ENCODE measurements at places on chromosomes 2 and 18.

DNA sequence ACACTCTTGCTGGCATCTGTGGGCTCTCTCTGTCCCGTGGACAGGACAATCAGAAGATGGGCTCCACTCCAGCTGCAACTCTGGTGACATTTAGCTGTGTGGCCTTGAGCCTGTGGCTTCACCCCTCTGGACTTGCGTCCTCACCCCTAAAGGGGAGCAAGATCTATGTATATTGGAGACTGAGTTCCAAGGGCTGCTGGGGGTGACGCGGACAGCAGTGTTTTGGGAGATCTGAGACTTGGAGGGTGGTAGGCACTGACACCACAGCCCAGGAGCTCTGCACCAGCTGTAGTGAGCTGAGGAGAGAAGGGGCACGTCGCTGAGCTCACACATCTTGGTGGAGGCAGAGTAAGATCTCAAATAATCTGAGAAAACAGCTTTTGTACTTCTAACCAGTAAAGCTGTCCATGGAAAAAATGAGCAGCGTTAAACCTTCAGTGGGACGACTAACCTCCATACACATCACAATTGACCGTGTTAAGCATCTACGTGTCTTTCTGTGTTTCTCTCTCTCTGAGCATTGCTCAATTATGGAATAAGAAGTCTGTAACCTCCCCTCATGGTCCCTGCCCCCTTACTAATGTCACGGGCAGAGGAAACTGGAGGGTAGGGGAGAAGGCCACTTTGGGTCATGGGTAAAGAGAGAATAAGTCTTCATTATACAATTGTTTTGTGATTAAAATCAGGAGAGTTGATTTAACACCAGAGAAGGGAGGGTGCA, 85.8 kb downstream of the SH3RF3 start:
- DNase-seq: peak; percentile 42

DNA sequence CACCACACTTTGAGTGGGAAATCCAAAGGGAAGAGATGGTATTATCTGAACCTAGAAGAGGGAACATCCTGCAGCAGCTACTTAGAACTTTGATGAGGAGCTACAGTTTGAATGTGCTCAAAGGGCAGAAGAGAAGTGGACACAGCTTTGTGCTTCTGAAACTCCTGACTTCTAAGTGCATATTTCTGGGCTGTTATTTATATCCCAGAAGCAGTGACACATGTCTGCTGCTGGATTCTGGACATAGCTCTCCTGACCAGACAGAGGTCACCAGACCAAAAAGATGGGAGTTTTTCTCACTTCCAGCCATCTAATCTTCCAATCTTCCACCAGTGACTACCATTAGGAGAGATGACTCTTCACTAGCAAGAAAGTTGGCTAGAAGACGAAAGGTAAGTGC, 153.9 kb downstream of the FSIP2 start:
- DNase-seq: no peak

GRCh38 chr2:197286805-197287595, 23.6 kb downstream of the ANKRD44 start:
- peak; percentile 57 for DNase-seq

- DNase-seq: no peak
Measured at GRCh38 chr2:65429786-65430602, 2.4 kb downstream of the SPRED2 start.

DNA sequence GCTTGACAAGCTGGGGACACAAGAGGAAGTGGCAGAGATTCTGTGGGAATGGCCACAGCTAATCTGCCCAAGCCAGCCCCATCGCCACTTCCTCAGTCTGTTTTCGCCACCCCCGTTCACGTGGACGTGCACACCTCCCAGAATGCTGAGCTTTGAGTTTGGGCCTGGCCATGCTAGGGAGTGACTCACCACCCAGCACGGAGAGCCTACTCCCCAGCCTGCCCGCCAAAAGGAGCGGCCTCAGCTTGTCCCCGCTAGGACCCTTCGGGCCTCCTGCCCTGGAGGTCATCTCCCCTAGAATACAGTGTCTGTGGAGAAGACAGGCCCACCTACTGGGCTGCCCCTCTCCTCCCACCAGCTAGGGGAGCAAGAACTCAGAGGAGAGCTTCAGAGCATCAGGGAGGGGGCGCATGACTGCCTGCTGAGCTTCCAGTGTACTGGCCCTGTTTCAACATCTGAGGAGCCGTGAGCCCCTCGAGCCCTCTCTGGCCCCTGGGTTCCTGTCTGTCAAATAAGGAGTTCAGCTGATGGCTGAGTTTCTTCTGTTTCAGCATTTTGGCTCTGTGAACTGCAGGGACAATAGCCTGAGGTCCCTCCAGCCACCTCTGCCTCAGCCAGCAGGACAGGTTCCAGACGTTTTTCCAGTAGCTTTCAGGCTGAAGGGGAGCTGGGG, 5.1 kb downstream of the SLC35F6 start:
- DNase-seq: no peak

- DNase-seq: no peak
Measured at GRCh38 chr2:168583064-168583709, 127.1 kb downstream of the CERS6 start.

- DNase-seq: no peak
Measured at GRCh38 chr2:96687711-96688640, 45.4 kb downstream of the FER1L5 start.

DNA sequence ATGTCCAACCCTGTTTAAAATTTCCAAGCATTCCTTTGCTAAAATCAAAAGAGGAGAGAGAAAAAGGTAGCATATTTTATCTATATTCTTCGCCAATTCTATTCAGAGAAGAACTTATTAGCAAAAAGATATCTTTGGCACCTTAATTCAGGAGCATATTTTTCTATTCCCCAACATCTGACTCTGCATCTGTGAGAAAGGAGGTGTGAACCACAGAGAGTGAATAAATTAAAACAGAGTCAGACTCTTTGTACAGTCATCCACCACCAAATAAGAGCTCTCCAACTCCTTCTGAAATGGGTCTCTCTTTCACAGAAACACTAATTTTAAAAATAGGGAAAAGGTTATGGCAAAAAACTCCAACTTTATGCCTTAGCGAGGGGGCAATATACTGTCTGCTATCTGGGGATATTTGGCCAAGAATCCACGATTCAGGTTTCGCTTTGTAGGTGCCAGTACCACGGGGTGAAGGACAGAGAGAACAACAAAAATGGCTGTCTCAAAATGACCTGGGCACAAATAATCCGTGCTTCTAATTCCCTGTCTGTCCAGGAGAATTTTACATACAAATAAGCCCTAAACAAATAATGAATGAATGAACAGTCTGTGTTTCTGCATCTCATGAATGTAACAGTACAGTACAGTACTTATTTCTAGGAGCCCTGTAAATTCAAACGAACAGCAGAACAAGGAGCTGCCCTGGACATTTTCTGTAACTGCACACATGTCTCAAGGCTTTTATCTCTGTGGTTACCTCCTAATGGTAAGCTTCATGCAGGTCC, 43.4 kb downstream of the EPB41L3 start:
- no peak for DNase-seq

DNA sequence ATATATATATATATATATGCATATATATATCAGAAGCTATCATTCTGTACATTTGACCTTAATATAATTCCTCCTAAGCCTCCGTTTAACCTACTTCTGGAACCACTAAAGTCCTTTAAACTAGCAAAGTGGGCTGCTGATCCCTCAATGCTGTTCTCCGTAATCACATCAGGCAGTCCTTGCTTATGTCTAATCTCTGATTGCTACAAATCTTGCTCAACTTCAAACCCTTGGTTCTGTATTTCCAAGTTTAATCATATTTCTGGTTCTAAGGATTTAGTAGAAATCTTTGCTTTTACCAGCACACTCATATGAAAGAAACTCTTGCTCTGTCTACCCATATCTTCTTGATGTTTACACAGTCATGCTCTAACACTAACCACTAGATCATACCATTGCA, 91.5 kb upstream of the GALNT13 start:
- DNase-seq: no peak

DNA sequence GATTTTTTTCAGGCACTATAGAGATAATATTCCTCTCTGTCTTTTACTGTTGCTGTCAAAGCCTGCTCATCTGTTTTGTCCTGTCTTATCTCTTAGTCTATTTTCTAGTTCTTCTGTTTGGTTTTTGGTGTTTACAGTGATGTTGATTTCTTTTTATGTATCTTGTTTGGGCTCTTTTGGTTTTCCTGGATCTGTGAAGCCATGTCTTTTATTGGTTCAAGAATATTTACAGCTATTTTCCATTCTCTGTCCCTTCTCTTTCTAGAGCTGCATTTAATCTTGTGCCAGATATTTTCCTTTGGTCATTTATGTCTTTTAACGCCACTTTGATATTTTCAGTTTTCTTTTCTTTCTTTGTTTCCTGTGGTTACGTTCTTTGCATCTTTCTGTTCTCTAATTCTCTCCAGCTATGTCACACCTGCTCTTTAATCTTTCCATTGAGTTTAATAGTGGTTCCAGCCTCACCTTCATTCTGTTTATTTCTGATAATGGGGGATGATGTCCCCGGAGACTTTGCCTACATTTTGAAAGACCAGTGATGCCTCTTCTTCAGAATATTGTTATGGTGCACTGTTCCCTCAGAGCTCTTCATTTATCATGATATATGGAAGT, 32.0 kb downstream of the SMCHD1 start:
- DNase-seq: no peak

DNA sequence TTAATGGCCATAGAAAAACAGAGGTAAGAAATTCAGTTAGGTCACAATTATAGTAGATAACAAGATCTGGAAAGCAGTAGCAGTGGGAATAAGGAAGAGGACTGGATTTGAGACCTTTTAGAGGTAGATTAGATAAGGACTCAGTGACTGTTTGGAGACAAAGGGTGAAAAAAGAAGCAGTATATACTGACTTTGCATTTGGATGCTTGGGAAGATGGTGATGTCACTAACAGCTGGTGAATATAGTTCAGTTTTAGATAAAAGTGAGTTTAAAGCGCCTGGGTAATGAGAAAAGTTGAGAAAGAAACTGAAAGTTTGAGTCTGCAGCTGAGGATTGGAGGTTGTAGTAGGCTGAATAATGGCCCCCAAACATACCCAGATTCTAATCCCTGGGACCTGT, 32.8 kb upstream of the TMEM17 start:
- no peak for DNase-seq

DNA sequence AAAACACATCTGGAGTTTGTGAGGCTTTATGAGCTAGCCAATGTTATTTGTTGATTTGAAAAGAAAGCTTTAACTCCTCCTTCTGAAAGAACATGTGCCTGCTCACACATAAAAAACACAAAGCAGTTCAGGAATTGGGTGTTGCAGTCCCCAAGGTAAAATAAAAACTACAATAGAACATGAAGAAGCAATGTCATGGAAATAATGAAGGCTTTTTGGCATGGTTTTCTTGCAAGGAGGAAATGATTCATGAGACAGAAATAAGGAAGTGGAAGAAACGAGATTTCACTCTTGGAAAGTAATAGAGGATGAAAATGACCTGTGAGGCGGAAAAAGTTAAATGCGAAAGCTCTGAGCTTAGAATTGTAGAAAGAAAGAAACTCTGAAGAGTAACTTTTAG, 81.1 kb downstream of the TRIB2 start:
- no peak for DNase-seq

DNA sequence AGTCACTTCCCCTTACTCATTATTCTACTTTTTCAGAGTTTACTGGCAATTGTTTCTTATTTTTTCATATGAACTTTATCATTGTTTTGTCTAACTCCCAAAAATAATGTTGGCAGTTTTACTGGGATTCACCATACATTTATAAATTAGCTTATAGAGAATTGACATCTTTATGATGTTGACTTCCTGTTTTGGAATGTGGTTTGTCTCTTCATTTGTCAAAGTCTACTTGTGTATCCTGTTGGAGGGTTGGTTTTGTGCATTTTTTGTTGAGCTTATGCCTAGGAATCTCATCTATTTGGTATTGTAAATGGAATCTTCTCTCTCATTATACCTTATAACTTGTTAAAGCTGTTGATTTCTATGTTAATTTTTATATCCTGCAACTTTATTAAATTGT, 16.4 kb downstream of the EPC2 start:
- no peak for DNase-seq

DNA sequence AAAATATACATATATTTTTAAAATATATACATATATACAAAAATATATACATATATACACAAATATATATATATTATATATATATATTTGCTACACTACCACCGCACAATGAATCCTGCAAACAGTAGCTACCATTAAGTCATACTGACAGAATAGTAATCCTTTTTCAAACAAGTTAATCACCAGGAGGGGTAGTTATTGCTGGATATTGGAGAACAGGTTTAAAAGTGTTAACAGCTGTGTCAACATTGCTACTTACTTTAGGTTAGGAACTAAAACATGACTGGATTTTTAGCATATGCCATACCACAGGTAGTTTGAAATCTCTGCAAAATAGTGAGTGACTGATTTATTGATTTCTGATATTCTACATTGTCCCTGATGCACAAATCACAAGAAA, 529.1 kb upstream of the CDH7 start:
- no peak for DNase-seq

GRCh38 chr18:8699948-8700347, 5.4 kb upstream of the MTCL1 start:
- no peak for DNase-seq

- DNase-seq: no peak
Measured at GRCh38 chr2:210169516-210170195, 1.6 kb downstream of the KANSL1L start.

DNA sequence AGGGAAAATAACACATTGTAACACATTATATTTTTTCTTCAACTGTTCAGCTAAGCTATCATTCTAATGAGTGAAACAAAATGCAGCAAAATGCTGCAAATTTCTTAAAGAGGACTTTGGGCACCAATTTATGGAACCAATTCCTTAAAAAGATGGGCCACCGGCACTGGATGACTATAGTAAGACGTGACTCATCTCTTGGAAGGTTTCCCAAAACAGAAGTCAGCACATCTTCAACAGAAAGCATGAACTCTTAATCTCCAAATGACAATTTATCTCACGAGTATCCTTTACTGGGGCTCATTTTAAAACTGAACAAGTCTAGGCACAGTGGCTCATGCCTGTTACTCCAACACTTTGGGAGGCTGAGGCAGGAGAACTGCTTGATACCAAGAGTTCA, 213.4 kb downstream of the CDH20 start:
- DNase-seq: no peak

GRCh38 chr2:96843538-96844268, at the start of gene ANKRD23:
ANKRD23 (minus strand) TSS chr2:96844021; CDS start chr2:96843992, 29 bp downstream.
- no peak for DNase-seq

GRCh38 chr2:217307023-217307422, 447.2 kb upstream of the TNP1 start:
- no peak for DNase-seq

GRCh38 chr2:236472720-236473495, 96.7 kb upstream of the ACKR3 start:
- DNase-seq: no peak

DNA sequence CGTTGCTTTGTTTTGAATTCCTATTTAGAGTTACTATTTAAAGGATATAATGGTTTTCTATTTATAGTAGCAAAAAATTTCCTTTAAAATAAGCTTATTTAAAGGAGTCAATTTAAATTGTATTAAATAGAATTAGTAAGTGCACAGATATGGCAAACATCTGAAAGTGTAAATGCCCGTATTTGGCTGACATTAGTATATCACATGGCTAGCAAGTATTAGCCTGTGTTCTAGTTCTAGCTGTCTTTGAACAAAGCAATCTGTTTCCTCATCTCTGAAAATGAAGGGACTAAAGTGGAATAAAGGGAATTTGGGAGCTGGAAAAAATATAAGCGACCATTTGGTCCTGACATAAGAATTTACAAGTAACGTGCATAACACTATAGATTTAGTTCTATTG, 32.2 kb downstream of the PELI1 start:
- DNase-seq: no peak
